Urothelium cell line (cell line): ENCODE measurements at places on chromosomes 1 and 21.
A peak's percentile ranks its signal among the peaks of the same experiment; 100 is the strongest.

DNA sequence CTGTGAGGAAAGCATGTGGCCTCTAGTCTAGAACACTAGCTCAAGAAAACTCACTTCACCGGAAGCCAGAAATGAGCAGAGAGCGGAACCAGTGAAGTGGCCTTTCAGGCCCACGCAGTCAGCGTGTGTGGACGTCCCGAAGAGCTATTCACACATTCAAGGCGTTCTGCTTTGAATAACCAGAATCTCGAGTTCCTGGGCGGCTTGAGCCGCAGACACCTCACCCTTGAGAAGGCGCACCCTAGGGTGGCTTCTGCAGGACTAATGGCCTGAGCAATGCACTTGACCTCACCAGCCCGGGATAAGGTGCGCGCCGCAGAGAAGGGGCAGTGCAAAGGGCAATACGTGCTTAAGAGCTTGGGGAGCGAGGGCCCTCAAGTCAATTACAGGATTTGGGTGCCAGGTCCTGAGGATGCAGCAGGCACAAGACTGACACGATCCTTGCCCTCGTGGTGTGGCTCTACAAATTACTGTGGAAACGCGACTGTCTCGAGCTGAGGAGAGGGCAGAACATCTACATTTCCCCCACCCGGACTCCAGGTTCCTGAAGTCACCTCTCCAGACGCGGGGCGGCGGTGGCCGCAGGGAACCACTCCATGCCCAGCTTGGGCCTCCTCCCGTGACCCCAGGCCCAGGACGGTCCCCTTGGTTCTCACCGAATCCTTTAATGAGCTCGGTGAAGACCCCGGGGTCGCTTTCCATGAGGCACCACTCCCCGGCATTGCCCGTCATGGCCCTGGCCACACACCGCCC, 455 bp downstream of the UCHL5 start:
- DNase-seq: peak; percentile 0

DNA sequence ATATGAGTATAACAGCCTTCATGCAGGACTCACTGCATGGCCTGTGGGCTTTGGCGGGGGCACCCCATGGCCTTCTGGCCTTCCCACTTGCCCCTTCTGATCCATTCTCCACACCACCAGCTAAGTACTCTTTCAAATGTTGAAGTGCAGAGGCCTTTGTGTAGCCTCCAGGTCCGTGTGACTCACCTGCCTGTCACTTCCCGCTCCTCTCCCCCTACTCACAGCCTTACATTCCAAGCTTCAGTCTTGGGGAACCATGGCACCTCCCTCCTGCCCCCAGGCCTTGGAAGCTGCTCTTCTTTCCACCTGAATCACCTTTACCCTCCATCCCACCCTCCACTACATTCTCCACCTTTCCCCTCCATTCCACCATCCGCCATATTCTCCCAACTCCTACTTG, 69.6 kb downstream of the PGM1 start:
- peak; percentile 75 for DNase-seq

DNA sequence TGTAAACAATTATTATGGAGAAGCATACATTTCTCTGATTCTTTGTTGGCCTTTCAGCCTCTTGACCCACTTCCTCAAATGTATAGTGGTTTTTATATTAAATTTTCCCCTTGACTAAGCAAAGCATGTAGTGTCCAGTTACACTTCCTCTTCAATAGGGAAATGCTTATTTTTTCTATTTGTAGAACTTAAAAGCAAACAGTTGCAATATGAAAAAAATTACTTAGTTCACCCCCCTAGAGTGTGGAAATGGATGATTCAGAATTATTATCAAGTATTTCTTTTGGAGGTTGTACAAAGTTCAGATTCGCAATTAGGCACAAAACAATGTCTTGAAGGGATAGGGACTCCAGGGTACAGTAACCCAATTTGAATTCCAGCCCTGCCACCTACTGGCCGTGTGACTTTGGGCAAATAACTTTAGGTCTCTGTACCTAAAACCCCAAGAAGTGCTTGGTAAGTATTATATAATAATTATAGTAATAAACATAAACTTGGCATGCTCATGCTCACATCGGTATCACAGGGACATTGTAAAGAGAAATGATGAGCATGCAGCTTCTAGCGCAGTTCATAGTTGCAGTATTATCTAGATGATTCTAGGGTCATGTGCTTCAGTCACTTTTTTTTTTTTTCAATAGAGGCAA, 28.6 kb upstream of the IFNGR2 start:
- no peak for DNase-seq

DNA sequence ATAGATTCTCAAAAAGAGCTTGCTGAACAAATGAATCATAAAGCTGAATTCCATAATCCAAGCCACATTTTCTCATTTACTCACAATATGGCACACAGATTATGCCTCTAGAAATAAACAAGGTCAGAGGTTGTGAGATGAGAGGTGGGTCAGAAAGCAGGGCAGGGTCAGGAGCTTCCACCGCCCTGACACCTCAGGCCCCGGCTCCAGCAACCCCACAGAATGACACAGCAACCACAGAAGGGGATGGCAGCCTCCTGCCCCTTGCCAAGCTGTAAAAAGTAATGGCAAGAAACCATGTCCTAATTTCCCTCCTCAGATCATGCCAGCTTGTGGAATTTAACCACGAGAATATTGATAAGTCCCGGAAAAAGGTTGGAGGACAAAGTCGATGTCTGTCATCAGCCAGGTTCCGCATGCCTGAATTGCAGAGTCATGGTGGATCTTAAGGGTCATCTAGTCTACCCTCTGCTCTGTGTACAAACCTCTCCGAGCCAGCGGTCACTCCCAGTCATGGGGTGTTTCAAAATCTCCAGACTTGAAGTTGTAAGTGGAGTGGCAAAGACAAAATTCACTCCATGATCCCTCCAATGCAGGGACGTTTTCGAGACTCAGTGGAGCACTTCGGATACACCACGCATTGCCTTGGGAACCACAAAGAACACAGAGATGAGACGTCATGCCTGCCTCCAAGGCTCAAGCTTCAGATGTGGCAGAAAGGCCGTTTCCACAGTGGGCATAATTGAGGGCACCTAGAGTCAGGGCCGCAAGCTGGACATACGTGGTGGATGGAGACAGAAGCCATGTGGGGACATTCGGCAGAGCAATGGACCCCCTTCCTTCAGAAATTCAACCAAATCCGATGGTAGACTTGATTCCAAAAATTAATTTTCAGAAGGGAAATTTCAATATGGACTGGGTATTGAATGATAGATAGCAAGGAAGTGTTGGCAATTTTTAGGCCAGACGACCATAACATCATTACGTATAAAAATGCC, 254.0 kb downstream of the TOMM20 start:
- DNase-seq: no peak

- no peak for DNase-seq
Observed at GRCh38 chr21:38742580-38743260, 63.0 kb upstream of the ETS2 start.

DNA sequence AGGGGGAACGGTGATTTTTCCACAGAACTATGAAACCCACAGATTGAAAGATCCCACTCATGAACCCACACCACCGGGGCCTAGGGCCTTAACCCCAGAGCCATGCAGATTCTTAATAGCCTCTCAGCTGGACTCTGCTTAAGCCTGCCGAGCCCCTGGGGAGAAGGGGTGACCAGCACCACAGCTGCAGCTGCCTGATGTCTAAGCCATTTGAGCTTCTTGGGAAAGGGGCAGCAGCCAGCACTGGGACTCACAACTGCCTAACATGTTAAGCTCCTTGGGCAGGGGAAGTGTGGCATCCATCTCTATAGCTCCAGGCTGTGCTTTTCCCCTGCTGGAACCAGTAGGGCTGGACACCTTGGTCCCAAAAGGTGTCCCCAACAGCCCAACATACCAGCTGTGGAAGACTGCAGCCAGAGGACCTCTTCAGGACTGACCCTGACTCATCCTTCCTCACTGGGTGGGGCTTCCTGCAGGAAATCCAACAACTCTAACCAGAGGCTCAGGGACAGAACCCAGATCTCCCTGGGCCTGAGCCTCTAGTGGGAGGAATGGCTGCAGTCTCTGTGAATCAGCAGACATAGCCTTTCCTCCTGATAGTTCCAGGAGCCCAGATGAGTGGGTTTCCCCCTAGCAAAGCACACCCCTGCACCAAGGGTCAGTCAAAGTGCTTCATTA, 34.6 kb upstream of the FMO3 start:
- no peak for DNase-seq

GRCh38 chr1:159205225-159205624, 550 bp downstream of the ACKR1 start:
- DNase-seq: no peak

- DNase-seq: no peak
Observed at GRCh38 chr1:204264805-204265204, 51.0 kb upstream of the GOLT1A start.

- DNase-seq: no peak
Observed at GRCh38 chr1:41855713-41856112, 63.0 kb downstream of the HIVEP3 start.

DNA sequence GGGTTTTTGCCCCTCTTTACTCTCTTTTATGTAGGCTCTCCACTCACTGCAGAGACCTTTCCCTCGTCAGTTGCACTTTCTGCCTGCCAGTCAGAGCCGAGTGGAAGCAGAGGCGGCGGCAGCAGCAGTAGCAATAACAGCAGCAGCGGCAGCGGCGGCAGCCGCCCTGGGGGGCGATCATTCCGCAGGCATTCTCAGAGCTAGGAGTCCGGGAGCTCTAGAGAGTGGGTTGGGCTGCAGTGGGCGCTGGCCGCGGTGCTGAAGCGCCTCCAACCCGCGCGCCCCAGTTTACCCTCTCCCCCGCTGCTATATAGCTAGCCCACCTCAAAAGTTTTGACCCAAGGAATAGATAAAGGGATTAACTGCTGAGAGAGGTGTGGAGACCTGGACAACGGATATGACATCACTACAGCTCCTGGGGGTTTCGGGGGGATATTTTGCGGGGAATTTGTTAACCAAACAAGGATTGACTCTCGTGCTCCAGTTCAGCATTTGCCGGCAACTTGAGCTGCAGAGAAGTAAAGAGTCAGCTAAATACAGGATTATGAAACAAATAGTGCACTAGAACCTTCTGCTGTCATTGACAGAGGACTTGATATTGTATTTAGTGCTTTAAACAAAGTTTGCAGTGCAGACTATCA, at the start of gene OLFM3:
Gene OLFM3 (minus strand): TSS at position 102 of the 641 bp plus-strand sequence.
- peak; percentile 77 for DNase-seq

DNA sequence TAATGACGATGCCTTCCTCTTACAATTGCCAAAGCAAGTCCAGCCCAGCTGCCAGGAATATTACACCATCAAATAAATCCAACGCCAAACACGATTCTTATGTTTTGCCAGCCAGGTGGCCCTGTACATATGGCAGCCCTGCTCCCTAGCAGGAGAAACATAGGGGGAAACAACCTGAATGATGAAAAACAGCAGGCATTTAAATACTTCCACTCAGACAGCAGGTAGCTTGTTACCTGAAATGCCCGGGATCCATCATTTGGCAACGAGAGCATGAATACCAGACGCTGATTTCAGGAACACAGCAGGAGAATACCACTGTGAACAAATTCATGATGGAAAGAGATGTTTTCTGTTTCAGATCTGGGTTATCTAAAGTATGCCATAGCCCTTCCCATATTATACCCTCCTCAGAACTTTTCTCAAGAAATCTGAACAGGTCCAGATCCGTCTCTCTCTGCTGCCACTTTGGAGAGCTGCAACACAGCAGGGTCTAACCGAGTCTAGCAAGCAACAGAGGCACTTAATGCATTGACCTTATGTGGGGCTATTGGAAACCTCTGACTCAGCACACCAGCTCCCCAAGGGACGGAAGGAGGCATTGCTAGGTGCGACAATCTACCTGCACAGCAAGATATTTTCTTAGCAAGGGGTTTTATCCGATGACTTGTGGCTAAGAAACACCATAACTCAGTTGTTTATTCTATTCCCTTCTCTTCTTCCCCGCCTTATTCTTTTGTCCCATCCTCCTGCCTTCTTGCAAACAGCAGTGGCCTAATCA, 166.3 kb downstream of the BARHL2 start:
- no peak for DNase-seq

- DNase-seq: no peak
Observed at GRCh38 chr1:66752671-66753371, 562 bp downstream of the DYNLT5 start.

DNA sequence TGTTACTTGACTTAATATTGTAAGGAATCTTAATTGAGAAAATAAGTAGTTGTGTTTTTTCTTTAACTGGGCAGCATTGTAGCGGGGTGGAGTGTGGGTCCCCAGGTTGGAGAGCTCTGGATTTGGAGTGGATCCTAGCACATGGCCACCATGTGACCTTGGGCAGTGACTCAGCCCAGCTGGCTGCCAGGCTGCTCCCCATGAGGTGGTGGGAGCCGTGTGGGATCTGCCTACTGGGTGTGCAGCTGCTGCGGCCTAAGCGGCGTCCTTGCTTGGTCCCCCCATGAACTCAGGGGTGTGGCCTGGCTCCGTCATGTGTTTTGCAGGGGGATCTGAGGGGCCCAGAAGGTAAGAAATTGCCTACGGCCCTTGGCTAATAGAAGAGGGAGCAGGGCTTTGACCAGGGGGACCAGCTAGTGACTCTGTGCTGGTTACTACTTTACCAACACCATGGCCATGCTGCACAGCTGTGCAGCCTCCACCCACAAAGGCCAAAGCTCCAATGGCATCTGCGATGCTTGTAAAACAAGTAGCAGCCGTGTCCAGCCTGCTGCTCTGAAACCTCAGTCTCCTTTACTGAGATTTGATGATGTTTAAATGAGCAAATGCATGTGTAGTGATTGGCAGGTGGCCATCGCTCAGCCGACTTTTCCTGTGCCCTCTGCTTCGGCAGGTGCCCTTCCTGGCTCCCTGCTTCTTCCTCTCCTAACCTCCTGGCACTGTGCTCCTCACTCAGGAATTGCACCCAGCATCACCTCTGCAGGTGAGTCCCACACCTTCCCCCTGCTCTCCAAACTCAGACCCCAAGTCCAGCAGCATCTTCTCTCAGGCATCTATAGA, 68.3 kb downstream of the ADARB1 start:
- peak; percentile 44 for DNase-seq

GRCh38 chr1:217274416-217274815, 356.5 kb downstream of the GPATCH2 start:
- no peak for DNase-seq

DNA sequence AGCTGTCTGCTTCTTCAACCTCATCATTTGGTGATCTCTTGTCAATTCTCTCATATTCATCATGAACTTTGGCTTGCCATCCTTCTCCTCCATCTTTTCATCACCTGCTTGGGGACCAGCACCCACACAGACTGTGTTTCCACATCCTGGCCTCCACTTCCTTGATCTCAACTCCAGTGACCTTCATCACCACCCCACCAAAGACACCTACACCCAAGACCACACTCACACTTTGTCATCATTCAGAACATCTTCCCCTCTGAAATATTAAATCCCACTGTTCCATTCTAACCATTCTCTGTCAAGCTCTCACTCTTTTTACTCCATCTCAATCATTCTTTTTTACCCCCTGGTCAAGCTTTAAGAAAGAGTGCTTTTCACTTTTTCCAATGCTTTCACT, 115.5 kb upstream of the VAV3 start:
- DNase-seq: no peak

- no peak for DNase-seq
Observed at GRCh38 chr1:151061704-151062103, 1.5 kb downstream of the MLLT11 start.

- no peak for DNase-seq
Observed at GRCh38 chr21:16979574-16979973, 533.3 kb upstream of the CXADR start.

DNA sequence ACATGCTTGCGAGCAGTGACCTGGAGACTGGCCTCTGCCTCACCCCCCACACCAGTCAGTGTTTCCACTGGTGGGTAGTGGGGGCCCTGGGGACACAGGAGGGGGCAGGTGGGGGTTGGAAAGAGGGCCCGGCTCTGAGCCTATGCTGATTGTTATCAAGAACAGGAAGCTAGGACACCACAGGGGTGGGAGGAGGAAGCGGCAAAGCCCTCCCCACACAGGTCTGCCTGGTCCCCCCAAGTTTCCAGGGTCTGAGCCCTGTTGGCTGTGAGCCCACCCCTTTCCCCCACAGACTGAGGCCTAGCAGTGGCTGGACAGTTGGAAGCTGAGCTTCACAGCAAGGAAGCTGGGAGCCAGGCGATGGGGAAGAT, 1.6 kb upstream of the PTPN7 start:
- no peak for DNase-seq
